Neural crest cell (in vitro differentiated cells): ENCODE measurements at places on chromosomes 4 and X. TPM values are rescaled to one million over a fixed set of nuclear protein-coding genes. Genes with fewer than 3 reads are reported as not detected.

- no peak for DNase-seq
These were observed 43.1 kb upstream of the BOD1L1 start for GRCh38 chr4:13670456-13671160.

GRCh38 chrX:17372052-17372451, 2.9 kb upstream of the NHS start:
- DNase-seq = no peak

DNA sequence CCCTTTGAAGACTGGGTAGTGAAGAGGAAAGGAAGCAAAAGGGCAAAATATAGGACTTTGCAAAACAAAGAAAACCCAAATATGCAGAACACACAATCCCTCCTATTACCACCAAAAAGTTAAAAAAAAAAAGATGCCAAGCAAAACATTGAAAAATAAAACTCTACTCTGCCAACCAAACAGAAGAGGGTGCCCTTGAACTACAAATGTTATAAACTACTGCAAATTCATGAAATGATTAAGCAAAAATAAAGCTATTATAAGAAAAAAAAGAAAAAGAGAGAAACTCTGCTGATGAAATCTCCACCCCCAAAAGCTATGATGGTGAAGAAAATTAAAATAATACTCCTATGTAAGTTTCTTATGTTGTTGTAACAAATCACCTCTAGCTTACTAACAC, 168.5 kb upstream of the STK26 start:
- DNase-seq = no peak

Gene XAGE1A
- total RNA-seq = not detected in 2 replicates

Gene POF1B
- not detected in 2 replicates for total RNA-seq

Gene HTRA3
- 3.4 and 3.7 TPM in 2 replicates for total RNA-seq

DNA sequence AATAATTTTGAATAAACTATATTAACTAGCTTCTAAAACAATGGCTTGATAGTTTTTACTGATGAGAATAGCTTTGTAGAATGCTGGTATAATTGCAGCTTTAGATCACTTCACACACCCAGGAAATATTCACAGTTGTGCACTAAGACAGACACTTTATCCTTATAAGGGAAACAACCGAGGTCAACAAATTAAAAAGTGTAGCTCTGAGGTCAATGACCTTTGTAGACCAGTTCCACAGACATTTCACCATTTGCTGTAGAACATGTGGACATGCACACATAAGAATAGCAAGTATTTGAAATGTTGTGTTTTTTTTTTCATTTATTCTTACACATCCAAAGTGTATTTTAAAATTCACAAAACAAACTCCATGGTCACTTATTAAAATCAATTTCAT, 76.0 kb upstream of the MCF2 start:
- DNase-seq = no peak

GRCh38 chr4:52914051-52914605, 52.0 kb downstream of the RASL11B start:
- no peak for DNase-seq

GRCh38 chr4:147863808-147864472, 132.1 kb downstream of the ARHGAP10 start:
- no peak for DNase-seq

DNA sequence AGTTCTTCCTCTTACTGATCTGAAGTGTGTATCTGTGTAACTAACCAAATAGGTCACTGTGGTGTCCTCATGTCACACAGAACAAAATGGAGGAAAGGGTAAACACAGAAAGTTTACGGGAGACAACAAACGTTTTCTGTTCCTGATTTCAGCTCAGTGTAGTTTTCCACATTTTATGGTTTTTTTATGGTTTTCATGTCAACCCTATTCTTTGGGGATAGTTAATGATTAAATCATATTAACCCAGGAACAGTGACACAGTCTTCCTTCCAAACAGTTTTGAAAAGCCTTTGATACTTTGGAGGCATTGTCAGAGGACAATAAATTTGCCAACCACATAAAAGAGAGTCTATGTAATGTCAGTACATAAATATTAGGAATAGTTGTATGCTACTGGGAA, 4.2 kb downstream of the LNX1 start:
- DNase-seq = no peak

- no peak for DNase-seq
These were observed 54.0 kb upstream of the TACR3 start for GRCh38 chr4:103773691-103774231.

DNA sequence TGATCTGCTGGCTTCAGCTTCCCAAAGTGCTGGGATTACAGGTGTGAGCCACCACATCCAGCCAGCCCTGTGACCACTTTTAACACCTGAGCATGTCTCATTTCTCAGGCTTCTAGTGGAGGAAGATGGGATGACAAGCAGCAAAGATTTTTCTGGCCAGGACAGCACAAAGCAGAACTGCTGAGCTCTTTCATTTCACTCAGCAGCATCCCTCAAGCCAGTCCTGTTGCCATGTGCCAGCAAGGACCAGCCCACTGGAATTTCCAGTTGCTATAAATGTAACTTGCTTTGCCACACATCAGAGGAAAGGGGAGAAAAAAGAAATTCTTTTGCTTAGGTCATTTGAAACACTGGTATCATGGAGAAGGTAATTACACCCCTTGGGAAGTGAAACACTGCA, 75.9 kb downstream of the SLC9A7 start:
- no peak for DNase-seq

- no peak for DNase-seq
These were observed 9.7 kb upstream of the RAB28 start for GRCh38 chr4:13493793-13494192.

- DNase-seq = no peak
These were observed 10.6 kb upstream of the AMOT start for GRCh38 chrX:112851161-112851779.

GRCh38 chrX:53374923-53375322, 47.5 kb downstream of the SMC1A start:
- no peak for DNase-seq

DNA sequence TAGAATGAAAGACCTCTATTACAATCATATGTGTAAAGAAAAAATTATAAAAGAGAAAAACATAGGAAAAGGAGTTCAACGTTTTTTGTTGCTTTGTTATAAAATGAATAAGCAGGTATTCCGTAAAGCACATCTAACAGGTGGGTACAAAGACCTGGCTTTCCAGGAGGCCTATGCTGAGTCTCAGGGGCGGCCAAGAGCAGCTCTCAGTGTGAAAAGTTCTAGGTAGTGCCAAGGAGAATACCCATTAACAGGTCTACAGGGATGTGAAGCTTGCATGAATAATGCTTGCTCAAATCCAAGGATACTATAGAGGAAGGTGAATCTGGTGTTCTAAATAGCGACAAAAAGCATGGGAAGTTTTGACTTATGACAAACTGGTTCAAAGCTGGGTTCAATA, 944.4 kb downstream of the PDHA2 start:
- no peak for DNase-seq

- no peak for DNase-seq
These were observed 31.3 kb upstream of the ANAPC4 start for GRCh38 chr4:25345744-25346143.

Gene ADGRL3
- 32.9 and 34.5 TPM in 2 replicates for total RNA-seq

DNA sequence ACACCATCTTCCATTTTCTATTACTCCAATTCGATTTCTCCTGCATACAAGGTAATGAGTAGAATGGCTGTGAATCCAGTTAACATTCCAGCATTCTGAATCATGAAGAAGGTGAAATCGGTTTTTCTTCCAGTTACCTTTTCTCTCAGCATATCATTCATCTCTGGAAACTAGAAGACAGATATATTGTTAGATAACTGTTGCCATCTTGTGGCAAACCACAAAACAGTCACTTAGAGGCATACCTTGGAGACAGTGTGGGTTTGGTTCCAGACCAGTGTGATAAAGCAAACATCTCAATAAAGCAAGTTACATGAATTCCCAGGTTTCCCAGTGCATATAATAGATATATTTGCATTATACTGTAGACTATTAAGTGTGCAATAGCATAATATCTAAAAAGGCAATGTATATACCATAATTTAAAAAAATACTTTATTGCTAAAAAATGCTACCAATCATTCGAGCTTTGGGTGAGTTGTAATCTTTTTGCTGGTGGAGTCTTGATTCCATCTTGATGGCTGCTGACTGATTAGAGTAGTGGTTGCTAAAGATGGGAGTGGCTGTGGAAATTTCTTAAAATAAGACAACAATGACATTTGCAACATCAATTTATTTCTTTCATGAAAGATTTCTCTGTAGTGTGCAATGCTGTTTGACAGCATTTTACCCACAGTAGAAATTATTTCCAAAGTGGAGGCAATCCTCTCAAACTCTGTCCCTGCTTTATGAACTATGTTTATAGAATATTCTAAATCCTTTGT, 82.1 kb downstream of the SLC39A8 start:
- no peak for DNase-seq

GRCh38 chr4:30912098-30912714, 192.0 kb downstream of the PCDH7 start:
- no peak for DNase-seq

Gene FGFRL1
- total RNA-seq = 54.9 and 58.8 TPM in 2 replicates

GRCh38 chr4:113827285-113827684, 65.7 kb upstream of the CAMK2D start:
- DNase-seq = no peak

DNA sequence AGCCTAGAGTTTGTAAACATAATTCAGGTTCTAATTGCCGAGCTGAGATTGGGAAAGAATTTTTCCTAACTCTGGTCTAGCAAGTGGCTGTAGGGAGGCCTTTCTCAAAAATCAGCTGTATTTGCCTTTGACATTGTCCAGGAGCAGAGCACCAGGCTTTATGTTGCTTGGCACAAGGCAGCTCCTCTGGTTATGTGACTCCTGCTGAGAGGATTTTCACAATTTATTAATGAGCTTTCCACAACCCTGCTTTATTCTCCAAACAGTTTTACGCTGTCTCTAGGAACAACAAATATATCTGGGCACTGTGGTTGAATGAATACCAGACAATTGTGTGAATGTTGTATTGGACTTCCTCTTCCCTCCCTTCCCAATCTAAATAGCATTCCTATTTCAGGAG, 14.9 kb downstream of the LSM6 start:
- DNase-seq = no peak

GRCh38 chr4:115275615-115276014, 162.2 kb upstream of the NDST4 start:
- no peak for DNase-seq

- no peak for DNase-seq
These were observed 217.6 kb upstream of the TTC29 start for GRCh38 chr4:147163311-147163710.

Gene GPR78
- total RNA-seq = not detected in 2 replicates

DNA sequence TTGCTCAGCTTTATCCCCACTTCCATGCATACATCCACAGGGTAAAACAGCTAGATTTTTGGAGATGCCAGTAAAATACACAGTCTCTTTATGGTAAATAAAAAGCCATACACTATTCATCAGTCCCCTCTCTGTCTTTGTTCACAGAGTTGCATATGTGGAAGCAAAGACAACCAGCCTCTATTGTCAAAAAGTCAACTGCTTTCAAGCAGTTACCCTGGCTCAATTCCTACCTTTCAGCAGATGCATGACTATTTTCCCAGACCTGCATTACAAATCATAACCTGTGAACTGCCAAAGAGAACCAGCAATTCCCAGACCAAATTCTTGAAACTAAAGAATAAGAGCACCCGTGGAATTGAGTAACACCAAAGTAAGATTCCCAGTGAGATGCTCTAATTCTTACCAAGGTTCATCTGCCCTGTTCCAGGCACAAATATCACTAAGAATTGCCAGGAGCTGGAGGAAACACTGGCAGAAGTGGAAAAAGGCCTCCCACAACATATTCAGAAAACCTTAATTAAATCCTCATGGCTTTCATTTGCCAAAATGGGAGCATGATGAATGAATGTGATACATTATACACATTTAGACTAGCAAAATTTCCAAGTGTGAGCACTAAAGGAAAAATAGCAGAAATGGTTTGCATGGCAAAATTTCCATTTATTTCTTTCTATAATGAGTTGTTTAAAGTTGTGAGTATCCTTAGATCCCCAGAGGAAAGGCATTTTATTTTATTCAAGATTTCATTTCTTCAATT, 391.2 kb upstream of the ADGRL3 start:
- DNase-seq = no peak

Gene NHS
- total RNA-seq = 10.7 TPM in 2 replicates

Gene WDR1
- 154 and 155 TPM in 2 replicates for total RNA-seq

DNA sequence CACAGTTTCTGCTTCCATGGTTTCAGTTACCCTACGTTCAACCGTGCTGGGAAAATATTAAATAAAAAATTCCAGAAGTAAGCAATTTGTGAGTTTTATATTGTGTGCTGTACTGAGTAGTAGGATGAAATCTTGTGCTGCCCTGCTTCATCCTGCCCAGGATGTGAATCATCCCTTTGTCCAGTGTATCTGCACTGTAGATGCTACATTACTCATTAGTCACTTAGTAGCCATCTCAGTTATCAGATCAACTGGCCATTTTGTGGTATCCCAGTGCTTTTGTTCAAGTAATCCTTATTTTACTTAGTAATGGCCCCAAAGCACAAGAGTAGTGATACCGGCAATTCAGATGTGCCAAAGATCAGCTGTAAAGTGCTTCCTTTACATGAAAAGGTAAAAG, 97.9 kb downstream of the COX18 start:
- no peak for DNase-seq

Gene GYPE
- total RNA-seq = not detected in 2 replicates
